ENCODE measurements at places on chromosomes 16 and 17.

GRCh38 chr16:81646561-81646960 is 132.5 kb upstream of the PLCG2 start:
- DNase-seq: no peak

GRCh38 chr16:12132290-12132689 is 155.8 kb downstream of the SNX29 start:
- no peak for DNase-seq

DNA sequence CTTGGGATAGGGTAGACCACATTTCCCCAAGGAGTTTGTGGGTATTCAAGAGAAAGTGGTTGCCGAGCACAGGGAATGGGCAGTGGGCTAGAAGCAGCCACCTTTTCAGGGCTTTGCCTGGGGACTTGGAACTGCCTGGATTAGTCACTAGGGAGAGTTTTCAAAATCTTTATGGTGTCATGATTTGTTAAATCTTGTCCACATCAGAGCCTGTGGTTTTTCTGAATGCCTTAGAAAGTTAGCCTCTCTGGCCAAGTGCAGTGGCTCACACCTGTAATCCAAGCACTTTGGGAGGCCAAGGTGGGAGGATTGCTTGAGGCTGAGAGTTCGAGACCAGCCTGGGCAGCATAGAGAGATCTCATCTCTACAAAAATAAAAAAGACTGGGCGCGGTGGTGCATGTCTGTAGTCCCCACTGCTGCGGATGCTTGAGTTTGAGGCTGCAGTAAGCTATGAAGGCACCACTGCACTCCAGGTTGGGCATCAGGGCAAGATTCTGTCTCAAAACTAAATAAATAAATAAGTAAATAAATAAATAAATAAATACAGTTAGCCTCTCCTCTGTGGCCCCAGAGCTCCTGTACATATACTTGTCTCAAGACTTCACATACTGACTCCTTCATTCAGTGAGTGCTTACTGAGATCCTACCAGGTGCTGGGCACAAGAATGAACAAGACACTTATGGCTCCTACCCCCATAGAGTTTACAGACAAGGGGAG is 76.3 kb upstream of the HNF1B start:
- DNase-seq: no peak

- no peak for DNase-seq
These were observed 923 bp downstream of the GDPD3 start for GRCh38 chr16:30112197-30113030.

DNA sequence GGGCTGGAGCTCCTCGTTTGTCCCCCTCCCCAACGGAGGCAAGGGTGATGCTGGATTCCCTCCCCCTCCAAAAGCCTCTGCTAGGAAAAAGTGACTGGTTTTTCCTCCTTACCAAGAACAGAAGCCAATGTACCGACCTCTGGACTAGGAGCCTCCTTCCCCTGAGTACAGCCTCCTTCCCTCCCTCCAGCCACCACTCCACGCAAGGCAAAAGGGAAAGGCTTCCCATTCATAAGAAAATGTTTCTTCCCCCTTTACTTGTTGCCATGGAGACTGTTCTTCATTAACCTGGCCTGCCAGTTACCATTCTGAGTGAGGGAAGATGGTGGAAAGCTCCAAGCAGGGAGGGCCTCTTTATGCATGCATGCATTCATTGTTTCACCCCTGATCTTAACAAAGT is 4.3 kb upstream of the PIMREG start:
- DNase-seq: no peak

DNA sequence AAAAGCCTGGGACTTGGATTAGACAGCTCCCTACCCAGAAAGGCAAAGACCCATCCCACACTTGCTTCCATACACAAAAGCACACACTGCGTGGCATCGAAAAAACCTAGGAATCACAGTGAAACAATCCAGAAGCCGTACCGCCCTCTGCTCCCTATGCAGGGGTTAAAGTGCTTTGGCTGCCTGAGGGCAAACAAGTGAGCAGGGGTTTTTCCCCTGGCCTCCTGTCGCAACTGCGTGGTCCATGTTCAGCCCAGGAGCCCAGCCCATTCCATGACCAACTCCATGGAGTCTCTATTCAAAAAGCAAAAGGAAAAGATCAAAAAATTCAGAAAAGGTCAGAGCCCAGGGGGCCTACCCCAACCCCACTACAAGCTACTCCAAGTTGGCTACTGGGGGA is 3.6 kb upstream of the GSDMB start:
- no peak for DNase-seq

DNA sequence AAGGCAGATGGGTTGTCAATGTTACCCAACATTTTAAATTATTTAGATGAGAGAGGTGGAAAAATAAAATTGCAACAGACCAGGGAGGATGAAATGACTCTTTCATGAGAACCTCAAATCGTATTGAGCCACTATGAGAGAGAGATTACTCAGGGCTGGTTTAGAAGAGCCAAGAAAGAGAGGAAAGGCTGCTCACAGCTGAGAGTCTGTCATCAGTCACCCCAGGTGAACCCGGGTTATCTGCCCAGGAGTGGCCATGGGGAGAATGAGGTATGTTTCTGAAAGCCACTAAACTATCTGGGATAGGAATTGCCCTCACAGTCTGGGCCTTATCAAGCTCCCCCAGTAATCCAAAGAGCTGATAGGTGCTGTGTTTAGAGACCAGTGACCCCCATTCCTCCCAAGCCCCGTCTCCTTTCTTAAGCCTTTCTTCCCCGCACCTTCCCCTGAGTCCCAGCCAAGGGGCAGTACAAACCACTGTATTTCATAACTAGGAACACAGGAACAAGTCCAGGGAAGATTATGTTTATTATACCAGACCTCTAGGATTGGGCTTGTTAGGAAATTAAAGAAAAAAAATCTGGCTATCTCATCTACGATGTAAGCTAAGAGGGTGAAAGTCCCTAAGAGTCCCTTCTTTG is 158.9 kb upstream of the NOL11 start:
- DNase-seq: no peak

DNA sequence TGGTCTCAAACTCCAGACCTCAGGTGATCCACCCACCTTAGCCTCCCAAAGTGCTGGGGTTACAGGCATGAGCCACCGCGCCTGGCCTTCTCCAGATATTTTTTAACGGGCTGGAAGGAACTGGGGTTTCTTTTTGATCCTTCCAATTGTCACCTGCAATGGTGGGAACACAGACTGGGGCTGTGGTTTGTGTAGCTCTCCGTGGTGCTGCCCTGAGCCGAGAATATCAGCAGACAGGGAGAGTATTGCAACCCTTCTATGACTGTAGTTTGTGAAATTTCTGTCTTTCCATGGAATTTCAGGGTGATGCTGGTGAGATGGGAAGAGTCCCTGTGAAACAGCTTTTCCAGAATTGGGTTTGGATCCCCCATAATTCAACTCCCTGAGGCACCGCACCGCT is 263.5 kb downstream of the ENGASE start:
- no peak for DNase-seq

DNA sequence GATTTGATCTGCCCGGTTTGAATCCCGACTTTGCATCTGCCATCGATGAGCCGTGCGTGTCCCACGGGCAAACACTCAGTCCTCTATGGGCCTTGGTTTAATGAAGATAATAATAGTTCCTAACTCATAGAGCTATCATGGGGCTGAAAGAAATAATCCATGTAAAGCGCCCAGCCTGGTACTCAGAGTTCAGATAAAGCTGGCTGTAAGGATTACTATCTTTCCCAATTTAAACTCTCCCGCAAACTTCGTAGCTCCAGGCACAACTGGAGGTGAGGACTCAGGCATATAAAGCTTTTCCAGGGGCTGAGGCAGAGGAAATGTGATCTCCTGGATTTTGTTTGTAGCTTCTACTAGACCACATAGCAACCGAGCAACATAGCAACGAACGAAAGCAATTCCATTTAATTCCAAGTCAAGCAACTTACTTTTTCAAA is 16.3 kb downstream of the ALOX15 start:
- DNase-seq: no peak

- no peak for DNase-seq
These were observed 7.9 kb downstream of the MPV17L start for GRCh38 chr16:15403392-15403995.

- DNase-seq: no peak
These were observed 17.5 kb upstream of the TFAP4 start for GRCh38 chr16:4290236-4290830.

GRCh38 chr17:79980246-79981043 is 55.2 kb downstream of the TBC1D16 start:
- no peak for DNase-seq

DNA sequence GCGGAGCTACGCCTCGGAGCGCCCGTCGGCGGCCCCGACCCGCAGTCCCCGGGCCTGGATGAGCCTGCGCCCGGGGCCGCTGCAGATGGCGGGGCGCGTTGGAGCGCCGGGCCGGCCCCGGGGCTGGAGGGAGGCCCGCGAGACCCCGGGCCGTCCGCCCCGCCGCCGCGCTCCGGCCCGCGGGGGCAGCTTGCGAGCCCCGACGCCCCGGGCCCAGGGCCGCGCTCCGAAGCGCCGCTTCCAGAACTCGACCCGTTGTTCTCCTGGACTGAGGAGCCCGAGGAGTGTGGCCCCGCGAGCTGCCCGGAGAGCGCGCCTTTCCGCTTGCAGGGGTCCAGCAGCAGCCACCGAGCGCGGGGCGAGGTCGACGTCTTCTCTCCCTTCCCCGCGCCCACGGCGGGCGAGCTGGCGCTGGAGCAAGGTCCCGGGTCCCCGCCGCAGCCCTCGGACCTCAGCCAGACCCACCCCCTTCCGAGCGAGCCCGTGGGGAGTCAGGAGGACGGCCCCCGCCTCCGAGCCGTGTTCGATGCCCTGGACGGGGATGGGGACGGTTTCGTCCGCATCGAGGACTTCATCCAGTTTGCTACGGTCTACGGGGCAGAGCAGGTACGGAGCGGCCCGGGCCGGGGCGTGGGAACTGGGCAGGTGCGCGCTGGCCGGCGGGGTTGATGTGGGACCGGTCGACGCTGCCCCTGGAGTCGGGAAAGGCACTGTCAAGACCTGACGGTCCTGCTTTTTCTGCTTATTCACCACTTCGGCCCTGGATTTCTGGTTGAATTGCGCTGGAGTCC is 861 bp downstream of the RAB11FIP3 start:
- peak; percentile 10 for DNase-seq

GRCh38 chr16:25264597-25264996 is 7.0 kb upstream of the ZKSCAN2 start:
- no peak for DNase-seq

DNA sequence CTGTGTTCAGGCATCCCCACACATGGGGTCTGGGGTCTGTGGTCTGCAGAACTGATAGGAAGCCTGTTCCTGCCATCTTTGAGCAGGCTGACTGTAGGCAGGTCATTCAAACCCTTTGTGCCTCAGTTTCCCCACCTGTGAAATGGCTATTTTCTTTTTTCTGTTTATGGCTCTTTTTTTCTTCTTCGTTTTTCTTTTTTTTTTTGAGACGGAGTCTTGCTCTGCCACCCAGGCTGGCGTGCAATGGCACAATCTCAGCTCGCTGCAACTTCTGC is 72.5 kb downstream of the ABCC6 start:
- DNase-seq: no peak

DNA sequence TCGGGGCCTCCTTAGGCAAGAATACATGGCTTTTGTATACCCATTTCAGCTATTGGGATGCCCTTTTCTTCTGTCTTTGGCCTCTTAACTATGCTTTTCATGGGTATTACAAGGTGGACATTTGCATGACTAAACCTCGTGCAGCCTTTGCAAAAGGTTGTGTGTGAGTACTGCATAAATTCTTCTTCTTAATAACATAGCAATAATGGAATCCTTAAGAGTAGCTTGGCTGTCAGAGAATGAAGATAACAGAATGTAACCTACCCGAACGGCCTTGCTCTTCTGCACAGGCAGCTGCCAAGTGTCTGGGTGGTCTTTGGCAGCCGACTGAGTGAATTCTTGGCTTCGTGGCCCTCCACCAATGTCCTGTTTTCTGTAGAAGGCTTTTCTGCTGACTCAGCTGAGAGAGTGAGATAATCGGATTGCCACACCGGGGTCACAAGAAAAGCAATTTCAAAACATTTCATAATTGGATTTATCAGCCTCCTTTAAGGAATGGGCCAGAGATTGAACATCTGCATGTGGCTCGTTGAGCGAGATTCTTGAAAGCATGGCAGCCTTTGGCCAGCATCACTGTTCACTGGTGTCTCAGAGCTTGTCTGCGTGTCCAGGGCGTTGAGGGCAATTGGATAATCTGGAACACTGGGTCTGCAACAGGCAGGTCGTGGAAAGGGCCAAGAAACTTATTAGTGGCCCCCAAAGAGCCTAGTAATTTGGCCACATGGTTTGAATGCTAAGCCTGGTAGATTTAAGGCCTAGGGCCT is 13.4 kb downstream of the IRF8 start:
- no peak for DNase-seq

GRCh38 chr17:6052926-6053325 is 17.3 kb upstream of the WSCD1 start:
- DNase-seq: no peak

DNA sequence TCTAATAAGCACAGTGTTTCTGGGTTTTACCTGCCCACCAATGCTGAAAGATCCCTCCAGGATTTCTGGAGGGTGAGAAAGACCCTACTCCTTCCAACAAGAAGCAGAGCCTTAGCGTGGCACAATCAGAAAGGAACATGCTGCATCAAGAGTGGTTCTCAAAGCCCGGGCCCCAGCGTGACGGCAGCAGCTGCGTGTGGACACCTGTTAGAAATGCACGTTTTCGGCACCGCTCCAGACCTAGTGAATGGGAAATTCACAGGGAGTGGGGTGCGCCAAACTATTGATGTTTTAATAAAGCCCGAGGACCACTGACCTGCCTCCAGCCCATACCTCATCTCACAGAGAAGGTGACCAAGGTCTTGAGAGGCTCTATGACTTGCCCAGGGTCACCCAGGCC is 55.8 kb downstream of the PECAM1 start:
- DNase-seq: no peak

GRCh38 chr17:41848788-41849187 is 11.2 kb downstream of the KLHL10 start:
- no peak for DNase-seq

- DNase-seq: no peak
These were observed 75.4 kb upstream of the RBL2 start for GRCh38 chr16:53358884-53359283.

DNA sequence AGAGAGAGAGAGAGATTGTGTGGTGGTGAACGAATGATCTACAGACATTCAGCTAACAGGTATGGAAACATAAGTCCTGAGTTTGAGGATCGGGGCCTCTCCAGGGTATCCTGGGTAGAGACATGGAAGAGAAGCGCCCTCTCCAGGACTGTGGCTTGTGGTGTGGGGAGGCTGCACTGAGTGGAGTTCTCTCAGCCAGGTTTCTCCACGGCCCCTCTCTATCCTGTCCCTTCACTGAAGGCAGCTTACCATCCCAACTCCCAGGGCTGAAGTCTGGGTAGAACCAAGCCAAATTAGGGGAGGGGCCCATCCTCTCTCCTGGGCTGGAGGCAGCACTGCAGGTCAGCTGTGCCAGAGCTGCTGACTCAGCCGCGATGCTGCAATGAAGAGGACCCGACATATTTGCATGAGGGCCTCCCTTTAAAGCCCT is 6.2 kb downstream of the C1QL1 start:
- no peak for DNase-seq

DNA sequence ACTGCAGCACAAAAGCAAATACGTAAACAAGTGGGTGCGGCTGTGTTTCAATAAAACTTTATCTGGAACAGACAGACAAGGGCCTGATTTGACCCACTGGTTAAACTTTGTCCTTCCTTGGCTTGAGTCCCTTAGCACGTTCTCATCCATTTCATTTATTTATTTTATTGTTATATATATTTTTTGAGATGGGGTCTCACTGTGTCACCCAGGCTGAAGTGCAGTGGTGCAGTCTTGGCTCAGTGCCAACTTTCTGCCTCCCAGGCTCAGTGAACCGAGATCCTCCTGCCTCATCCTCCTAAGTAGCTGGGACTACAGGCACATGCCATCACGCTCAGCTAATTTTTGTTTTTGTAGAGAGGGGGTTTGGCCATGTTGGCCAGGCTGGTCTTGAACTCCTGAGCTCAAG is 64.3 kb downstream of the MYH11 start:
- no peak for DNase-seq

- no peak for DNase-seq
These were observed 42.5 kb downstream of the ST3GAL2 start for GRCh38 chr16:70396246-70396904.

All from CD4-positive, alpha-beta memory T cell (primary cell).